Ascending aorta (tissue), 2 donors: ENCODE measurements at places on chromosomes 6 and 20. TPM values are rescaled to one million over a fixed set of nuclear protein-coding genes. Genes with fewer than 3 reads are reported as not detected.

NFKBIE gene
- 1.9 TPM for total RNA-seq

PEX6 gene
- total RNA-seq, result 8.9 TPM

- no peak for DNase-seq
Measured at GRCh38 chr6:95866732-95867131, 149.0 kb upstream of the FUT9 start.

DNA sequence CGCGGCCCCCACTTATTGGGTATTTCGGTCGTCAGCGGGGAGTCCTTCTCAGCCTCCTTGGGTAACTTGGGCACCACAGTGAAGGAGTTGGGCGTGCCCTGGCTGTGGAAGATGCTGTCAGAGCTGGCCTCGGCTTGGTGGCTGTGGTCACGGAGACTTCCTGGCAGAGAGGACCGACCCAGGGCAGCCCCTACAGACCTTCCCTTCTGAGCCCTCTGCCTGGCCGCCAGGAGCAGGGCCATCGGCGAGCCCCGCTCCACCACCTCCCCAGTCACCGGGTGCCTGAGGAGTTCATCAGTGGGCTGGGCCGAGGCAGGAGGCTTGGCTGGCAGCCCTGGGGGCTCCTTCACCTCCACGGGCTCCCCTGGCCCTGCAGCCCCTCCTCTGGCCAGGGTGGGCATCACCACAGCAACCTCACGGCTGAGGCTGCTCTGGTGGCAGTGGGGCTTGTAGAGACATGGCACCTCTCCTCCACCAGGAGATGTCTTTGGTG is 37.2 kb downstream of the C6orf132 start:
- DNase-seq, result no peak
